ENCODE measurements at places on chromosomes 13 and 19.

DNA sequence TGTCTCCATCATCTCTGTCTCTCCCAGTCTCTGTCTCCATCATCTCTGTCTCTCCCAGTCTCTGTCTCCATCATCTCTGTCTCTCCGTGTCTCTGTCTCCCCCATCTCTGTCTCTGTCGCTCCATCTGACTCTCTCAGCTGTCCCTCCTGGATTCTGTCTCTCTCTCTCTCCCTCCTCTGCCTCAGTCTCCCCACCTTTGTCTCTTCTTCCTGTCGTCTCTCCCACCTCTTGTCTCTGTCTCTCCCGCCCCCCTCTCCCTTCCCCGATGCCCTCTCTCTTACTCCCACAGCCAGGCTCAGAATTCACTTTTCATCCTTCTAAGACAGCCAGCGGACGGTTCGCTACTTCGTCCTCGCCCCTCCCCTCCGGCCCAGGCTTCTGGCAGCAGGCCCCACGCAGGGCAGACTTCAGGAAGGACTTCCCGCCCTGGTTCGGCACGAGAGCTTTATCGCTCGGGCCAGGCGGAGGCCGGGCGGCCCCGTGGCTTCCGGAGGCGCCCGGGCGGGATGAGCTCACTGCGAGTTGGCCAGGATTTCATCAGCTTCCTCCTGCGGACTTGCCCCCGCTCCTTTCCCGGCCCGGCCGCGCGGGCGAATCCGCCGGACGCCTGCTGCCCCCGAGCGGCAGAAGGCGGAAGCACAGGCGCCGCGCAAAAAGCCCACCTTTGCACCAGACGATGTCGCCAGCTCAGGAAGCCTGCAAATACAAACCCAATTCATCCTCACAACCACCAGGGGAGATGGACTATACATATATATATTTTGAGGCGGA lies 12.4 kb upstream of the CCDC9 start:
- DNase-seq, result peak; percentile 86

GRCh38 chr13:59891053-59891452 lies 272.7 kb downstream of the DIAPH3 start:
- DNase-seq, result no peak

- no peak for DNase-seq
These were observed 195.5 kb downstream of the RGCC start for GRCh38 chr13:41652735-41653361.

DNA sequence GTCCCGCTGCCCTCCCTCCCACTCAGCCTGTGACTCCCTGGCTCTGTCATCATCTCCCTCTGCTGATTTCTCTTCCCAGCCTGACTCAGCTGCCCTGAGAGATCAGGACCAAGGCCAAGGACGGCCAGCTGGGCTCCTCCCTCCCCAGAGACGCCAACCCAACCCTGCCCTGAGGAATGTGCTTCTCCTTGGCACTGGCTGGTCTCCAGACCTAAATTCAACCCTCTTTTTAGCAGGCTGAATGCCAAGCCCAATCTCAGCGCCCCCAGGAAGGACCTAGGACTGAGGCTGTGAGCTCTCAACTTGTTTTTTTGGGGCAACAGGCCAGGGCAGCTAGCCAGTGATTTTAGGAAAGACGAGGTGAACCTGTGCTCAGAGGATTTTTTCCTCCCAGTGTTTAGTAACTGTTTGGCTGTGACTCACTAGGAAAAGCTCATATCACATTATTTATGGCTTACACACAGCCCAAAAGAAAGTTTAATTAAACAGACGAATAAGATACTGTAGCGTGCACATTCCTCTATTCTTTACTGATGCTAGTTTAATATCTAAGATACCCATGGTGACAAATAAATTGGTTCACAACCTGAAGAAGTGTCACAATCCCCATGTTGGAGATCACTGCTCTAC lies 7.4 kb upstream of the IGFL1 start:
- no peak for DNase-seq

DNA sequence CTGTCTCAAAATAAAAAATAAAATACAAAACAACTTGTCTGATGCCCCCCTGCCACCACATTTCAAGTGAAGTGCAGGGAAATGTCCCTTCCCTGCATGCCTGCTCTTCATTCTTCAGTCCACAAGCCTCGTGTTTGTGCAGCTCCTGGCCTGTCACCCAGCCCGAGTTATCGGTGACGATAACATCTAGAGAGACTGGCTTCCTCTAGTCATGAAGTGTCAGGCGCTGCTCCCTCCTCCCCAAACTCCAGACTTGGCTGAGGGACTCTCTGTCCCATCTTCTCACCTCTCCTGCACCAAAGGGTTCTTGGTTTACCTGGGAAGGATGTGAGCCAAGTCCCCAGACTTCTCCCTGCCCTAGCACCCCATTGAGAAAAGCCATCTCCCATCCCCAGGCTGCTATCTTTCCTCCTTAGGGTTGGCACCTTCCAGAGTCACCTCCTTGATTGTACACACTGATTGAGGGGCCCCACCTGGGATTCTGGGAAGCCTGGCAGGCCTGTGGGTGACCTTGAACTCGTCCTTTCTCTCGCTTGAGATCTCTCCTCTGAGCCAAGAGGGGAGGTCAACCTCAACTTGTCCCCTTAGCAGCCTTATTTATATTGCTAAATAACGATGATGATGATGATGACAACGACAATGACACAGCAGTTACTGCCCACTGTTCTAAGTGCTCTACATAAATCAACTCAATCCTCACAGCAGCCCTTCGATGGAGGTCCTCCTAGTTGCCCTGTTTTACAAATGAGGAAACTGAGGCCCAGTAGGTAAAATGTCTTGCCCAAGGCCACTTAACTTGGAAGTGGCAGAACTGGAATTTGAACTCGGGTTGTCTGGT lies 13.1 kb upstream of the PLAUR start:
- no peak for DNase-seq

GRCh38 chr13:45833663-45834375 lies 17.7 kb downstream of the SIAH3 start:
- DNase-seq, result no peak

GRCh38 chr13:102700088-102701031 lies 5.5 kb upstream of the METTL21C start:
- DNase-seq, result no peak

DNA sequence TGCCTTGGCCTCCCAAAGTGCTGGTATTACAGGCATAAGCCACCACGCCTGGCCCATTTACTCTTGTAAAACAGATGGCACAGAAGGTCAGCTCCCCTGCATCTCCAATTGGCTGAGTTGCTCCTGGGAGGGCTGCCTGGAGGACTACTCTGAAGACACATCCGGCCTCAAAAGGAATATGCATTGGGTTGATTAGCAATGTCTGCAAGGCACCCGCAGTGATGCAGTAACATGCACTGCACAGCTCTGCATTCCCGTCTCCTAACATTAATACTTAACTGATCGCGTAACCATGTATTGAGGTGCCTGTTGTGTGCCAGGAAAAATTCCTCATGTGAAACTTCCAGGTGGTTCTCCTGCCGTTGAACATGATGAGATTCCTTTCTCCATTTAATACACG lies 5.0 kb downstream of the ELAVL3 start:
- no peak for DNase-seq

DNA sequence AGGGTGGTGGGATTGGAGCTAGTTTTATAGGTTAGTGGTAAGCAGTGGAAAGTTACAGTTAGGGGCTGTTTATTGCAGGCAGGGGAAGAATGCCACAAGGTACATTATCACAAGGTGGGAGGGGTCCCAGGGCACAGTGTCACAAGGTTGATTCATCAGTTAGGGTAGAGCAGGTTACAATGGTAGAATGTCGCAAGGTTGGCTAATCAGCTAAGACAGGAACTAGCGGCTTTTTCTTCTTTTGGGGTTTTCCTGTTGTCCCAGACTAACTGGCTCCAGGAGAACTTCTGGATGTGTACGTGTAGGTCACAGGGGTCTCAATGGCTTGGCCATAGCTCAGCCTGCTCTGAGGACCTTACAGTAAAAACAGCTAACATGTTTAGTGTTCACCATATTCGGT lies 1221.1 kb downstream of the SLITRK1 start:
- no peak for DNase-seq

- DNase-seq, result no peak
These were observed 43.4 kb upstream of the N4BP2L1 start for GRCh38 chr13:32471187-32471922.

GRCh38 chr19:46133777-46134241 lies 9.3 kb upstream of the IGFL3 start:
- no peak for DNase-seq

DNA sequence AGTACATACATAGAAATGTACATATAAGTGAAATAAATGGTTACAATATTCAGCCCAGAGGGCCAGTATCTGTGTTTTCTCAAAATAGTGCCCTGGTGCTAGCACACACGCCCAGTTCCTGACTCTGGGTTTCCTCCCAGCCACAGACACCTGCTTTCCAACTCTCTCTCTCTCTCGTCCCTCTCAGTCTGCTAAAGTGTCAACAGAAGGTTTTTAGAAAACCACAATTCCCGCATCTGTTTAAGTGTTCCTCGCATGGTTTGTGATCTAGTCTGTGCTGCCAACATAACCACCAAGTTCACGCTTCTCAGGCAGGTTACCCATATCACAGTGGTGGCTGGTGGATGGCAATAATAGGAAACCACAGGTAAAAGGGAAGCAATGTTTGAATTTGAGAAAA lies 17.8 kb upstream of the UPF3A start:
- DNase-seq, result no peak

DNA sequence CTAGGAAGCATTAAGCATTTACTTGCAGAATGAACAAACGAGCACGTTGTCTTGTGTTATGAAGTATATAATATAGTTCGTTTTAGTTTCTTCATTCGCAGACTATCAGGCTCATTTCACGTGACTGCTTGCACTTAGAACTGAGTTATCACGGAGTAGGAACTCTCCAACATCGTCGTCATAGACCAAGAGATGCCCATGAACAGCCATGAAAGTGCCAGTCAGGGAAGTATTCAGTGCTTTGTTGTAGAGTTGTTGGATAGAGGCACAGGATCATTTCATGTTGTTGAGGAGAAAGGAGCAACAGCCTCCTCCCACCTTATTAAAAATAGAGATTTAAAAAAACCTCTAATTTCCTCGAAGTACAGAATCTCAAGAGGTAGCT lies 977 bp upstream of the IL17D start:
- no peak for DNase-seq

DNA sequence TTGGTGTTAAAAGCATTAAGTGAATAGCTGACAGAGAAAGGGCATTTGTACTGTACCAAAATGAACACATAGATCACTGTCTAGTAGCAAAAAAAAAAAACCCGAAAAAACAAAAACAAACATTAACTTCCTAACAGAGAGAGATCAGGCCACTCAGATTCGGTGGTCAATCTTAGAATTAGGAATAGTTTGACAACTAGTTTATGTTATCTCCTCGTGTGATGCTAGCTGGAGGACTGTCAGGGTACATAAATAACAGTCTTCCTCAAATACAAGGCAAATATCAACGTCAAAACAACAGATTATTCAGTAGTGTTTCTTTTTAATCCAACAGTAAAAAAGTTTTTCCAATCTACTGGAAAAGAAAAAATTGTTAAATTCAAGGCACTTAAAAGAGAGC lies 1.7 kb downstream of the ZMYM5 start:
- DNase-seq, result no peak

GRCh38 chr13:73169971-73170370 lies 111.2 kb downstream of the KLF5 start:
- no peak for DNase-seq

DNA sequence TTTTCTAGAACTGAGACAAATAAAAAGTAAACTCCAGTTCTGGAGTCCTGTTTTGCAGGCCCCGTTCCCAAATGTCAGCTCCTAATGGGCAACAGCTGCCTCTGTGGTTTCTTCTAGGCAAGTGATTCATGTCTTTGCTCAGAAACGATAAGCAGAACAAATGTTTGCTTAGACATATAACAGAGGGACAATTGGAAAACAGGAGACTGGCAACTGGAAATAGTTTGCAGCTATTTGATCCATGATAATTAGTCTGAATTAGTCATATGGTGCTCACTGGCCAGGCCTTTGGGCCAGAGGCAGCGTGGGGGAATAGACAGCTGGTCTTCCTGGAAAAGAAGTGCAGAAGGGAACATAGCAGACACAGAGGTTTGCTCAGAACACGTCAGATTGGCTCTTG lies 29.2 kb upstream of the TSHZ3 start:
- DNase-seq, result no peak

- DNase-seq, result no peak
These were observed 8.4 kb upstream of the C13orf46 start for GRCh38 chr13:113982296-113982661.

GRCh38 chr13:111902726-111903125 lies 164.2 kb upstream of the SOX1 start:
- DNase-seq, result no peak

- DNase-seq, result no peak
These were observed 1.1 kb downstream of the CD79A start for GRCh38 chr19:41877916-41878905.

- no peak for DNase-seq
These were observed 34.1 kb upstream of the UQCRFS1 start for GRCh38 chr19:29247051-29247450.

GRCh38 chr13:21639561-21639960 lies 31.3 kb upstream of the FGF9 start:
- no peak for DNase-seq

- DNase-seq, result no peak
These were observed 4.2 kb downstream of the RCBTB1 start for GRCh38 chr13:49580980-49581680.

DNA sequence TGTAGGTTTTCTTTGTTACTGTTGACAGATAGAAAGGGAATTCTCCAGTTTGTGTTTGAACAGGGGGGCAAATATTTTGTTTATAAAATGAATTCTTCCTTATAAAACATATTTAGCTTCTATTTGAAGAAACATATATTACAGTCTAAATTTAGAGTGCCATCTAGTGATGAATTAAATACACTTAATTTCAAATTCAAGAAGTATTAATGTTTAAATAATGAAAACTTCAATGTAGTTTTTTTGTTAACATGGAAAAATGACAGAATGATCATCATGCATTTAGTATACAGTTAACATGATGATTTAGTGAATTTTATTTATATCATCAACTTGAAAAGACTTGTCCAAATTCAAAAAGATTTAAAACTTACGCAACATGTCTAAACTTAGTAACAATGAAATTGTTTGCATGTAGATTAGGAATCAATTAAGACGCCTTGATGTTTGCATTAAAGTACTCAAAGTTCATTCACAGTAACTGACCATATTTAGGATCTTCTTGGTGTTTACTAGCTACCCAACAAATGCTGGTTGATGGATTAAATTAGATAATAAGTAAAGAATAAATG lies 765.9 kb upstream of the SLITRK1 start:
- DNase-seq, result no peak

Measured in stimulated activated CD4-positive, alpha-beta T cell treated with anti-CD3 and anti-CD28 coated beads, Interleukin-1b, Interleukin-23, amount 100 ng/mL, for 1 hour (primary cell).